ENCODE measurements at places on chromosomes 16 and 17.

- DNase-seq: no peak
Observed at GRCh38 chr17:11109106-11109505, 131.9 kb upstream of the SHISA6 start.

- DNase-seq: no peak
Observed at GRCh38 chr16:918741-919657, 51.8 kb downstream of the LMF1 start.

GRCh38 chr17:3928406-3928805, 12.1 kb upstream of the P2RX1 start:
- no peak for DNase-seq

GRCh38 chr17:55201308-55201932, 63.3 kb upstream of the HLF start:
- no peak for DNase-seq

DNA sequence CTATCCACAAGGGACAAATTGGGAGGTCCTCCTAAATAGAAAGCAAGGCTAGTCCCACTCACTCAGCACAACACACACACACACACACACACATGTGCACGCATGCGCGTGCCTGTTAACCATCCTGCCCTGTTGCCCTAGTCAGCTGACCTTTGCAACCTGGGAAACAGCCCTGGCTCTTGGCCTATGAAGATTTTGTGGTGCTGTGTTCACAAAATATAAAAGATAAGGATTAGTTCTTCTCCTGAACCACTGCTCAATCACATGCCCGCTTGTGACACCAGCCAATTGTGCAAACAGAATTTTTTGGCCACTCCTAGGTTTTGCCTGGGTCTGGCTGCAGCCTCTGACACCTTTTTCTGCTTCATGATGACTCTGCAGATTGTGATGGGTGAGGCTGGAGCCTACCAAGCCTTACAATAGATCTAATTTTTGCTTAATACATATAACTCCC, 3.3 kb upstream of the CES1 start:
- DNase-seq: no peak

GRCh38 chr17:46968224-46968834, 10.7 kb downstream of the RPRML start:
- DNase-seq: no peak

GRCh38 chr16:14098081-14098480, 27.0 kb downstream of the MRTFB start:
- DNase-seq: no peak

DNA sequence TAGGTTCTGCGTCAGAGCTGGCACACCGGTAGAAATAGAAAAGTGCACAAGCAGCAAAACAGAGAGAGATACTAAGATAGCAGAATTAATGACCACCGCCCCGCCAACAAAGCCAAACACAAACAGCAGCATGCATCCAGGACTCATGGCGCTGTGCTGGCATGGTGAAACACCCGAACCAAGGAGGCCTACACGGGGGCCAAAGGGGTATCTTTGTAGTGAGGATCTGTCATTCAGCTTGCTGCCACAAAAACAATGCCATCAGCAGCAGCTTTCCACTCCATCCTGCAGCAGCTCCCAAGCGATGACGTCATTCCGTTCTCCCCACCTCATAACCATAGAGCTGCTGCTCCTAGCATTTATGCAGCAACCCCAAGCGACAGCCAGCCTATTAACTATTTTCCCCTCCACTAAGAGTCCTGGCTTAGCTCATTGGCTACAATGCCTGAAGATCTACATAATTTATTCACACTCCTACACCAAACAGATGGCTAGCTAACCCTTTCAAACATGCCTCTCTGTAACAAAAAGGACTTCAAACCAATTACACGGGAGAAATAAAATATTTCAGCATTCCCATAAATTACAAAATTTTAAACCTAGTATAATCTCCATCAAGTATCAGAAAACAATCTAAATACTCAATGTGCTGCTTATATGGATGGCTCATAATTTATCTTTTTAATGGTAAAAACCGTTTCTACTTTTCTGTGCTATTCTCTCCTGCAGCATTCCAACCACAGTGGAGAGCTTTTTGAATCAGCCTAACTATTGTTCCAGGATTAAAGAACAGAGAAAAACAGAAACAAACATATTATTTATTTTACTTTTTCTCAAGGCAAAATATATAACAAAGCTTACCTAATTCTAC, 73.9 kb downstream of the SPAG9 start:
- no peak for DNase-seq

GRCh38 chr17:56913353-56913866, 439 bp downstream of the TRIM25 start:
- DNase-seq: no peak

DNA sequence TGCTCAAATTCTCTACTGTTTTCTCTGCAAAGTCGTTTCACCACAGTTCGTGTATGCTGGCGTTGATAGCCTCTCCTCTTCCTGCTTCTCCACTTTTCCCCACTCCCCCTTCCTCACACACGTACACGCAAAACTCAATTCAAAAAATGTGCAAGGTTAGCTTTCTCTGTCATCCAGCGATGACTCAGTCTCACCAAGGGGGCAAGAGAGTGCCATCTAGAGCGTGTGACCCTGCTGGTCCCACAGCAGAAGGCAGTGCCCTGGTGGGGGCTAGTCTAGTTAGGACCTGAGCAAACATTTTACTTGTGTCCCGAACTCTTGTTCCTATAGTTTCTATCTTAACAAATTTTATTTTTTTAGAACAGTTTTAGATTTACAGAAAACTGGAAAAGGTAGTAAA, 121.2 kb upstream of the CHMP6 start:
- DNase-seq: no peak

- no peak for DNase-seq
Observed at GRCh38 chr17:40038882-40039513, 15.2 kb downstream of the MED24 start.

DNA sequence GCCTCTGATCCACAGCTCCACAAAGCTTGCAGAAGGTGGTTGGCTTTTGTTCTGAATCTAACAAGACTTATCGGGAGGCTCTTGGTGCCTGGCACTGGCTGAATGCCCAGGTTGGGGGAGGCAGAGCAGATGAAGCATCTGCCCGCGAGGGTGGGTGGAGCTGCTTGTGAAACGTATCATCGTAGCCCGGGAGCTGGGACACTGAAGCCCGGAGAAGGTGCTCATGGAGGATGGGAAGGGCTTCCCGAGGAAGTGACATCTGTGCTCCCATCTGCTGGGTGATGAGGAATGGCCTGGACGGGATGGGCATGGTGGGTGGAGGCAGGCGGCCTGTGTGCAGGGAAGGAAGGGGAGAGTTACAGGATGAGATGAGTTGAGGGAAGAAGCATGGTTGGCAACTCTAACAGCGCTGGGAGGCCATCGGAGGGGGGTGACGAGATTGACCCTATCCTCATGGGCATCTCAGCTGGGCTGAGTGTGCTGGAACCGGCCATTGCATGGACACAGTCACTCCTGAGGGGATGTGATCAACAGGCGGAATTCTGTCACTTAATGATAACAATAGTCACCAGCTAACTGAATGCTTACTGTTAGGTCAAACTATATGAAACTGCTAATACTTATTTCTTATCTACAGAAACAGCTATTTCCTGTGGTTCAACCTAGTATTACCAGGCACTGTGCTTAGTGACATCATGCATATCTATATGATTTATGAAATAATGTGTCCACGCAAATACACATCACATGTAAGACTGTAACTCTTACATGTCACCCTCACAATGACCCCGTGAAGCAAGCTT, 102.7 kb downstream of the ABCC6 start:
- DNase-seq: no peak

GRCh38 chr17:81656835-81657234, 493 bp upstream of the PDE6G start:
- no peak for DNase-seq

DNA sequence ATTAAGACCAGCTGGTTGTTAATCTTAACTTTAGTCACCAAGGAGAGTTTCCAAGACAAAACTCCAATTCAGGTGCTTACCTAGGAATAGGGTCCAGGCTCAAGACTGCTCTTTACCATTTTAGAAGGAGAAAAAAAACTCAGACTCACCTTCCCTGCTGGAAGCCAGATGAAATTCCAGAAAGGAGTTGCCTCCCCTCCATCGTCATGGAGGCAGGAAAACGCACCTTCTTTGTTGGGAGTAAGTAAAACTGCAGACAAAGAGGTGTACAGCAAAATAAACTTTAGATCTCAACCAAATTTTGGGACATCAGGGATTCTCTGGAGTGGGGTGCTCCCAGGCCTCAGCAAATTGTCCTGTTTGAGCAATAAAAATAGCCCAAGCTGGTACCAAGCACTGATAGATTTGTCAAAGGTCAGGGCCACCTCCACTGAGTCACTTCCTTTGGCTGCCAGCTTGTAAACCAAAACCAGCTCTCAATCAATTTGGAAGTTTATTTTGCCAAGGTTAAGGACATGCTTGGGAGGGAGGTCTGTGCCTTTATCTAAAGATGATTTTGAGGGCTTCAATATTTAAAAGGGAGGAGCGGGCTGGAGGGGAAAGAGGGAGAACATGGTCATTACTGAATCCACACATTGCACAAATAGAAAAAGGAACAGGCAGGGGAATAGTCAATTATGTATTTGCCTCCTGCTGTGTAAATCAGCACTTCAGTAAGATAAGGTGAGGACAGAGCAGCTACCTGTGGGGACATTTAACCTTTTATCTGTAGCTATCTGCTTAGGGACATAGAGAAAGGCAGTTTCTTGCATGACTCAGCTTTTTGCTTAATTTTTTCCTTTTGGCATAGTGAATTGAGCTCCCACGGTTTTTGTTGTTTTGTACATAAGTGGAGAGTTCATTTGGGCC, 1.5 kb upstream of the ALDH3A2 start:
- DNase-seq: no peak

DNA sequence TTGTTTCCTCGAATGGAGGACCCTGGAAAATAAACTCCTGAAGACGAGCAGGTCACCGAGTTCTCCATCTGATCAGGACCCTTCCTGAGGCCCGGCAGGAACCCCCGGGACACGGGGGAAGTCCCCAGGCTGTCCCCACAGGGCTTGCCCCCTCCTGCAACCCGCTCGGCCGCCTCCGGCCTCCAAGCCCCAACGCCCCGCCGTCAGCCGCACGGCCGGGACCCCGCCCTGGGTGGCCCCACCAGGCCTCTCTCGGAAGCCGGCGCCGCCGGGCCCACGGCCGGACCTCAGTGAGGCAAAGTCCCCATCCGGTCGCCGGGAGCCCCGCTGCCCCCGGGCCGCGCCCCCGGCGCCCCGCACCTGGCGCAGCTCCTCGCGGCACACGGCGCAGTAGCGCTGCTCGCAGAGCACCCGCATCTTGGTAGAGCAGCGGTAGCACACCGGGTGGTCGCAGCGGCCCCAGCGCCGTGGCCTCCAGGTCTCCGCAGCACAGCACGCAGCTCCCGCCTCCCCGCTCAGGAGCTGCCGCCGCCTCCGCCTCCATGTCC, 383 bp downstream of the ZNF598 start:
- DNase-seq: no peak

DNA sequence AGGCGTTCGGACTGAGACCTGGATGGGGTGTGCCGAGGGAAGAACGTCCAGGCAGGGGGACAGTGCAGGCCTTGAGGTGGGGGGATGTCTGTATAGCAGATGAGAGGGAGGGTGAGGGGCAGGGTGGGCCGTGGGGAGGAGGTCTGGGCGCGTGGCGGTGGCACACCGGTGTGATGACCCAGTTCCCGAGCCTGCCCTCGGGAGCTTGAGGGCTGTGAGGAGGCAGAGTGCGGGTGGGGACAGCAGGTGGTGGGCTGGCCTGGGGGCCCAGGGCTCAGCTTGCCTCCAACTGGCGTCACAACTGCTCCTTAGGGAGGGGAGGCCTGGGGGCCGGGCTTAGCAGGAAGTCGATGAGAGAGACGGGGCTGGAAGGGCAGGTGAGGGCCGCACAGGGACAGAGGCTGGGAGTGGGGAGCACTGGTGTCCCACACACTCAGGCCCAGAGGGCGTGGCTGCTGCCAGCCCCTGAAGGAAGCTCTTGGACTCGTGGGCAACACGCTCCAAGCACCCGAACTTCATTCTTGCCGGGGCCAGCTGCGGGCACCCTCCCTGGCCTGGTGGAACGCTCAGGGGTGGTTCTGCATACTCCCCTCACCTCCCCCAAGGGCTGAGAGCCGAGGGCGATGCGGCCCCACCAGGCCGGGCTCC, 6.5 kb downstream of the CACNA1H start:
- DNase-seq: no peak

Measured in activated CD8-positive, alpha-beta memory T cell treated with anti-CD3 and anti-CD28 coated beads for 4 hours (primary cell).